ENCODE measurements at places on chromosomes 5 and 9.

- DNase-seq = no peak
These were observed 109.7 kb upstream of the FER start for GRCh38 chr5:108638021-108638420.

DNA sequence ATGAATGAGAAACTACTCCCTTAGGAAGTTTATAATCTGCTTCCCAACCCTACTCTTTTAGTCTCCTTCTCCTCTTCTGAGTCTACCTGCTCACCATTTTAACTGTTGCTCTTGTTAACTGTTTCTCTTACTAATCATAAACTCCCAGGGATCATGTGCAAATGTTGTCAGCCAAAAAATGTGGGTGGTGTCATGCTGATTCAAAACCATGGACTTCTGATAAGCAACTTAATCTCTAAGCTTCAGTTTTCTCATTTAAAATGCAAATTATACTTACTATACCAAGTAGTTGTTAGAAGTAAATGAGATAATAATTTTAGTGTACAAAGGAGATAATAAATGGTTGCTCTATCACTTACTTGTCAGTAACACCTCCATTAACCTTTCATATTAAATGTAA lies 45.9 kb upstream of the TLX3 start:
- DNase-seq = no peak

- no peak for DNase-seq
These were observed 137.6 kb downstream of the UGCG start for GRCh38 chr9:112034216-112034611.

DNA sequence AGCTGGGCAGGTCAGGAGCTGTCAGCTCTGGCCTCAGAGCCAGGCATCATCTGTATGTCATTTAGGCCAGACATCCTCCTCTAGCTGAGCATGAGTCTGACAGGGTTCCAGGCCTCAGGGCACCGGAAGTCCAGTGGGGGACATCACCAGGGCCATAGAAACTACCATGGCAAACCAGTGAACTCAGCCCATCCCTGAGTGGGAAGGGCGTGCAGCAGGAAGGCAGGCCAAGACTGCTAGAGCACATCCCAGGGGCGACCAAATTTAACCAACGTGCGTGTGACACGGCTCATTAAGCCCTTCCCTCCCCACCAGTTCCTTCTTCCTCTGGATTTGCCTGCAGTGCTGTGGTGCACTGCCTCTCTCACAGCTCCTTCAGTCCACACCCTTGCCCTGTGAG lies 75.9 kb downstream of the COL27A1 start:
- no peak for DNase-seq

DNA sequence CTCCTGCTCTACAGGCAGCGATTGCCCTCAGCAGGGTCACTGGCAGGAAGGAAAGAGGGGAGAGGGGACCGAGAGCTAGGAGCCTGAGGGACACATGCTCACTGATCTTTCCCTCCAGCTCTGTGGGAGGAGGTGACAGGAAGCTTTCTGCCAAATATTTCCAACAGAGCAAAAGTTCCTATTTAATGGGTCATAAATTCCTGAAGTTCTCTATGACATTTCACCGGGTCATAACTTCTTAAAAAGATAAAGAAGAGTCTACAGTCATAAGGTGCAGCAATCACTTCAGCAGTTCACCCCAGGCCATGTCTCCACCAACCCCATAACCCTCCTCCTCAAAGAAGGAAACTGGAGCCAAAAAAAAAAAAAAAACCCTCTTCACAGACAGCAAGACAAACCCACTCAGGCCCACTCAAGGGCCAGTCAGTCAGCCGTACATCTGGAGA lies 481.1 kb downstream of the NR2F1-AS1 start:
- DNase-seq = no peak

DNA sequence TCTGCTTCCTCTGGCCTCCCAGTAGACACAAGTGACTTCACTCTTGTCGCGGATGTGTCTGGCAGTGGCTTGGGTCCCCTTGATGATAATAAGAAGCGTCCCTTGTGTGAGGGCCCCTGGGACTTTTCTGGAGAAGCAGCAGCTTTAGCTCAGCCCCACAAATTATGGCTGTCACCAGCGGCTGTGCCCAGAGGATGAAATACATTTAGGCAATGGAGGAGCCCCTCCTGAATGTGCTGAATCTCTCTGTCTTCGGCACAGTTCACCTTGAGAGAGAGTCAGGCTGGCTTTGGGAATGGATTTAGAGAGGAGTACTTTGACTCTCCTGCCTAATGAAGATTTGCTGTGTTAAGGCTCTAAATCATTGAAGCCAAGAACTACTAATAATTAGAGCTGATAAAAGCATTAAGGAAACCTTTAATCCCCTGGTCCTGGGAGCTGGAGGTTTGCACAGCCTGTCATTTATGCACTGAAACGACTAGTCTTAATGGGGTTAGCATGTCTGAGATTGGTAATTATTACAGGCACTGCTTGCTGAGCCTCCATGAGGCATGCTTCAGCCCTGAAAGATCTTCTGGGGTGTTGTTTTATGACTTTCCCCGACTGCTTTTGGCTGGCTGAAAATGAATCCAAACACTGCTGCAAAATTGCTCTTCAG lies 127.0 kb downstream of the TENT4A start:
- no peak for DNase-seq

- DNase-seq = no peak
These were observed 75.2 kb upstream of the FREM1 start for GRCh38 chr9:14985419-14985818.

DNA sequence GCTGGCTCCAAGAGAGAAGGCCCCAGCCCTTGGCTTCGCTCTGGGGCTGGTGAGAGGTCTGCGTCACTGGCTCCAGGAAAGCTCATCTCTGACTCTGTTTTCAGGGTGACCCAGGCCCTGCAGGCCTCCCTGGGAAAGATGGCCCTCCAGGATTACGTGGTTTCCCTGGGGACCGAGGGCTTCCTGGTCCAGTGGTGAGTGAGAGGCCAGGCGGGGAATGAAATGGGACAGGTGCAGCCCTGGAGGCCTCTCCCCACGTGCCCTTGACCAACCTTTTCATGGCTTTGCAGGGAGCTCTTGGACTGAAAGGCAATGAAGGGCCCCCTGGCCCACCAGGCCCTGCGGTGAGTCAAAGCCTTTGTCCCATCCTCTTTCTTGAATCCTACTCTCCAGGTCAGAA lies 75.7 kb upstream of the FCN2 start:
- DNase-seq = no peak

GRCh38 chr9:128607642-128608350 lies 48.9 kb downstream of the DYNC2I2 start:
- DNase-seq = no peak

DNA sequence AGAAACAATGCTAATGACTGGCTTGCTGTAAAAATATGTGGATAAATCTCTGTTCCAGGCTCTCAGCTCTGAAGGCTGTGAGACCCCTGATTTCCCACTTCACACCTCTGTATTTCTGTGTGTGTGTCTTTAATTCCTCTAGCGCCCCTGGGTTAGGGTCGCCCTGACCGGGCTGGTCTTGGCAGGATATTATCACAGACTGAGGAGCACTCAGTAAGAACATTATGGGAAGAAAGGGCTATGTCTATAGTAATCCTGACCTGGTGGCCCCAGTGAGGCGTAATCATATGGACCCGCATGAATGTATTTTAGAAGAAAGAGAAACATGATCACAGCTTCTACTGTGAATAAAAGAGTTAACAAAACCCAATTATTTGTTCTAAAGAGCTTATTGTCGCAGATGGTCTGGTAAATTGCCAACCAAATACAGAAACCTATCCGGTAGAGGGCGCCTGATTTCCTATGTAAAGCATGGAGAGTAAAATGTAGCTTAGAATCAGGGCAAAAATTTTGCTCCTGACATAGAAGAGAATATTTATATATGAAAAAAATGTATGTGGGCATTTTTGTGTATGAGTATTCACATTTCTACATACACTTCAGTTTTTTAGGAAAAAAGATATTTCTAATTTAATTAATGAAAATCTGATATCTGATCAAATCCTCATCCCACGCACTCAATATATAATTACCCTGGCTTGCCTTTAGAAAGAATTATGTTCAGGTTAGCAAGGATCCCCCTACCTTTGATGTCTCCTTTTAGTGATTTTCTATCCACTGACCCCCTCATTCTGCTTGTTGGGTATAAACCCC lies 5.8 kb upstream of the IFNA1 start:
- no peak for DNase-seq

DNA sequence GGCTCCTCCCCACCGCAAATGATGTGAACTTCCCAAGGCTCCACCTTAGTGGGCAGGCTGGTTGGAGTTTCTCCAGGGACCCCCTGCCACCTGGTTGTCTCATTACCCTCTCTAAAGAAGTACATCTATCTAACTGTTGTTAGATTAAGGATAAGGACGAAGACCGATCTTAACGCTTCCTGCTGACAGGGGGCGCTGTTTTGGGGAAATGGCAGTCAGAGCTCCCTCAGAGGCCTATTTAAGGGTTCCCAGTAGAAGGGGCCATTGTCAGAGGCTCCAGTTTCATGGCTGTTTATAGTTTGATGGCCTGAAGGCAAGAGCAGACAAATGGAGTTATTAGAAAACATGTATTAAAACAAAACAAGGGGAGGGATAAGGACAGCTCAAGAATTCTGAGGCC lies 100.1 kb downstream of the SPEF2 start:
- no peak for DNase-seq

DNA sequence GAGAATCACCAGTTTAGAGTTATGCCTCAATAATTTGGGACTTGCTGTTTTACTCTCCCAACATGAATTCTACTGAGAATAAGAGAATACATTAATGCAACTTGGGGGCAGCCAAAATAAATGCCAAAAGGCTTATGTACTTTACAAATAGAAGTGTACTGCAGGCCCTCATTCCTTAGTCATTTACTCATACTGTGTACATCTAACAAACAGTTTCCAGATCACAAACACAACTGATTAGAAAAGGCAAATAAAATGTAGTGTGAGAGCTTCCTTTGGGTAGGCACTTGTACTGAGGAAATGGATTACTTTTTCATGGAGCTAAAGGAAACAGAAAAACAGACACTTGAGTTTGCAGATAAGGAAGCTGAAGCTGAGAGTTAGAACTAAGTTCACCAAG lies 12.6 kb downstream of the ANKDD1B start:
- no peak for DNase-seq

GRCh38 chr9:124456341-124457078 lies 6.3 kb downstream of the ADGRD2 start:
- no peak for DNase-seq

DNA sequence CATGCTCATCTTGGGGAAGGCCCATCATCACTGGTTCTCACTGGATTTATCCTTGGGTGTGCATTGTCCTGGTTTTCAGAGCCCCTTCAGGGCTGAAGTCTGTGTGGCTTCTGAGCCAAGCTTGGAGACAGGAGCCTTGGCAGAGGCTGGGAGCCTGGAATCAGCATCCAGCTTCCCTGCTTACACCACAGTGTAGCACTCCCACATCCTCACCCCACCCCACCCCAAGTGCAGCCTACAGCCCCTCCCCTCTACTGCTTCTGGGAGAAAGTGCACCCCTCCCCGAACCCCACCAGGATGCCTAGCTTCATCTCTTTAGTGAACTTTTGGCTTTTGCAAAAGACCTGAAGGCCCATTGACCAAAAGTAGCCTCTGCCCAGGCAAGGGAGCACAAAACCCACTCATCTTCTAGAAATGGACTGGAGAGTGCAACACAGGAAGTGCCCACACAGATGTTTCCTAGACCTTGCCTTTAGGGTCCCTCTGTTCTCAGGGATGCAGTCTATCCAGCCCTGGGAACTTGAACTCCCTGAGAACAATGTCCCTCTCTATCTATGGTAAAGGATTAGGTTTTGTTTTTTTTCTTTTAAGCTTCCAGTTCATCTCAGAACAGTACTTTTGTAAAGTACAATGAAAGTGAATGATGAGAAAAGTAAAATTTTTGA lies 189.7 kb downstream of the PALM2AKAP2 start:
- DNase-seq = no peak

DNA sequence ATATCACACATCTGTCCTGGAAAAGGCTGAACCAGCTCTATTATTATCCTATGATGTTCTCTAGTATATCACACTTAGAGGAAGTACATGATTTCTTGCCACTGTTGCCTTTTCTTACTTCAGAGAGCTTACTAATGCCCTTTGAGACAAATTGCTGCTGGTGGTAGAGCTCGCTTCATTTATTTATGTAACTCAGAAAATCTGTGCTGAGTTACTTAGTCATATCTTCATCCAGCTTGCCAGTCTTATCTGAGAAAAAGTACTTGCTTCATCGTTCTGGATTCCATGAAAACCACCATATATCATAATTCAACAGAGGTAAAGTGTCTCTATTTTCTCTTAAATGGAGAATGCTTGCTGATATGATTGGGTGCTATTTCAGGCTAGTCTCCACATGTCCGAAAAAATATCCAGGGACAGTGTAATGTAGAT lies 26.6 kb downstream of the PTPDC1 start:
- no peak for DNase-seq

DNA sequence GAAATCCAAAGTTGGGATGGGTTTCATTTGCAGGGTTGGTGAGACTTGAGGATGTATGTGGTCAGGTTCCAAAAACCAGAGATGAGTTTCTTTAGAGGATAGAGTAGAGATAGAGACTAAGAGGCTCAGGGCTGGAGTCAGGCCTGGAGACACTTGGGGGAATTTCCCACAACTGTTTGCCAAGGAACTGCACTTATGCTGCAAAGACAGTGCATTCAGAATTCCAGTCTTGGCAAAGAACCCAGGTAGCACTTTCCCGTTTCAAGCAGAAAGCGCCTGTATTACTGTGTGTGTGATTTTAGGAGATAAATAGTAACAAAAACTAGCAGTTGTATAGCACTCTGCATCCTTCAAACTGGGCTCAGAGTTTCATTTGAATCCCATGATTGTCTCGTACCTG lies 55.4 kb downstream of the SNCAIP start:
- no peak for DNase-seq

DNA sequence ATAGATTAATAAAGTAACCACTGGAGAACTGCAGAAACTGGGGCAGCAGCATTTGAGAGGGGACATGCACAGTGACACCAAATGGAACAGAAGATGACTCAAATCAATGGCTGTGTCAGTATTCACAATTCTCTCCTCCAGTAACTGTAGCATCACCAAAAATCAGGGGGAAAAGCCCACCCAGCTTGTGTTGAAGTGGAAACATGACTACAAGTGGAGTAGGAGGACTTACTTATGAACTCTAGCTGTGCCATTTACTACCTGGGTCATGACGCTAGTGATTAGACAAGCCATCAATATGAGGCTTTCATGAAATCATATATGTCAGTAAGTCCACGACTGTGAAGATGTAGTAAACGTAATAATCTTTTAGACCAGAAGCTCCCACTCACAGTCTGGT lies 199.8 kb upstream of the PTGER4 start:
- no peak for DNase-seq

GRCh38 chr5:91332267-91333045 lies 50.7 kb downstream of the ARRDC3 start:
- no peak for DNase-seq

DNA sequence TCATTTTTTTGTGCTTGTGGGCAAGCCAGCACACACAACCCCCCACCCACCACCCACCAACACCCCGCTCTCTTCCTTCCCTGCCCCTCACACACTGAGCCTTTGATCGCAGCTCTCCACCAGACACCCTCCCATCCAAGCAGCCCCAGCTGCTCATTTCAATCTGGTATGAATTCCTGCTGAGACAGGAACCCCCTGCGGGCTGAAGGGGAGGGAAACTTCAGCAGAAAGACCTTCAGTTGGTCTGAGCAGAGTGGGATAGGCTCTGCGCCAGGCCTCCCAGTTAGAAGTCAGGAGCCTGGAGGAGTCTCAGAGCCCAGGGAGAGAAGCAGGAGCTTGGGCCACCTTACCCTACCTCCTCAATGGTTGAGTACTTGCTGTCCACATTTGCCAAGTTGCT lies 7.2 kb downstream of the PCDHGC5 start:
- no peak for DNase-seq

GRCh38 chr9:93473411-93473810 lies 20.0 kb upstream of the FAM120AOS start:
- DNase-seq = no peak
